ENCODE measurements at places on chromosomes 1 and 21.

DNA sequence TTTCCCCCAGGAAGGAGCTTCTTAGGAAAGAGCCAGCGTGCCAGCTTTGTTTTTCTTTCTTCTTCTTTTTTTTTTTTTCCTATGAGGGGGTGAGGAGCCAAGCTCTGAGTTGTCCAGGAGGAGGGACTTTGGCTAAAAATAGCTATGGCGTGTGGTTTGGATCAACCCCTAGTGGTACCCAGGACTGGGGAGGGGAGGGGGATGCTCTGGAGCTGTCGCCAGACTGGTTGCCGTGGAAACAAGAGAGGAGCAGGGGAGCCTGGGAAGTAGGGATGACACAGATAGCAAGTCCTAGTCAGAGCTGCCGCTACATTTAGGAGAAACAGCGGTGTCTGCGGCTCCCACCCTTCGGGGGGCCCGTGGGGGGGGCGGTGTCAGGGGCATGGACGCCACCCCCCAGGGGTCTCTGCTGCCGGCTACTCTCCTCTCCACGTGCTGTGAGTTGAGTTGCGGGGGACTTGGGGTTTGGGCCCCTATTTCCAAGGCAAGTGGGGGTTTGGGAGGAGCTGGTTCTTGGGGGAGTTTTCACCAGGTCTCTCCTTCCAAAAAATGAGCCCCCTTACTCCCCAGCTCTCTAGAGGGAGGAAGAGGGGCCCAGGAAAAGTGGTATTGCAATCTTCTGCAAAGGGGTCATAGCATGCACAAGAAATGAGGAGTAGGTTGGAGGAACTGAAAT, at the start of gene KCNJ9:
Gene KCNJ9, plus strand, starts transcription at position 278 of the 676 bp plus-strand sequence. CDS start 2,493 bp downstream, outside the sequence.
- no peak for DNase-seq

DNA sequence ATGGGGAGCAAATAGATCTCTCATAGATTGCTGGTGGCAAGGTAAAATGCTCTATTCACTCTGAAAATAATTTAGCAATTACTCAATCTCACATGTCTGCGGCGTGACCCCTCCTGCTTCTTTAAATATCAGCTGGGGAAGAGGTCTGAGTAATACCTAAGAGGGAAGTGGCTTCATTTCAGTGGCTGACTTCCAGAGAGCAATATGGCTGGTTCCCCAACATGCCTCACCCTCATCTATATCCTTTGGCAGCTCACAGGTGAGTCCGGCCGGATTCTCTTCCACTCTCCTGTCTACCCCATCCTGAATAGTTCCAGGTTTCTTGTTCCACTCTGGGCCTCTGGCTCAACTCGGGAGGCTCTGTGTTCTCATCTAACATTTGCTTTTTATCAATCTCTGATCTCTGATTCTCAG, at the start of gene SLAMF7:
Gene SLAMF7, plus strand, starts transcription at position 150 of the 414 bp plus-strand sequence. Its CDS starts 55 bp downstream, at position 205.
- no peak for DNase-seq

DNA sequence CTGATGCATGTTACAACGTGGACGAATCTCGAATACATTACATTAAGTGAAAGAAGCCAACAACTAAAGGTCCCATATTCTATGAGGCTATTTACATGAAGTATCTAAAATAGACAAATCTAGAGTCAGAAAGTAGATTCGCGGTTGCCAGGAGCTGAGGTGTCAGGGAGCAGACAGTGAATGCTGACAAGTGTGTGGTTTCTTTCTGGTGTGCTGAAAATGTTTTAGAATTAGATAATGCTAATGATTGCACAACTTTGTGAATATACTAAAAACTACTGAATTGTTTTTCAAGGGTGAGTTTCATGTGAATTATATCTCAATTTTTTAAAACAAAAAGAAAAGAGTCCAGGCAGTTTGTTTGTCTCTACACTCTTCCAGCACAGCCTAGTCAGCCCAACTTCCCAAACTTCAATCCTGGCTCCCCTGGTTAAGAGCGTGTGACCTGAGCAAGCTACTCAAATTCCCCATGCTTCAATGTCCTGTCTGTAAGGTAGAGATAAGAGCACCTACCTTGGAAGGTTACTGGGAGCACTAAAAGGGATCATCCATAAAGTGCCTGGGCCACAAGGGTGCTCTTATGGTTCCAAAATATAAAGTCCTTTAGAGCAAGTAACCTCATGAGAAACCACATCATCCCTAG, 20.9 kb downstream of the HLCS start:
- no peak for DNase-seq

GRCh38 chr1:2215329-2215728, 12.8 kb upstream of the SKI start:
- DNase-seq: no peak

DNA sequence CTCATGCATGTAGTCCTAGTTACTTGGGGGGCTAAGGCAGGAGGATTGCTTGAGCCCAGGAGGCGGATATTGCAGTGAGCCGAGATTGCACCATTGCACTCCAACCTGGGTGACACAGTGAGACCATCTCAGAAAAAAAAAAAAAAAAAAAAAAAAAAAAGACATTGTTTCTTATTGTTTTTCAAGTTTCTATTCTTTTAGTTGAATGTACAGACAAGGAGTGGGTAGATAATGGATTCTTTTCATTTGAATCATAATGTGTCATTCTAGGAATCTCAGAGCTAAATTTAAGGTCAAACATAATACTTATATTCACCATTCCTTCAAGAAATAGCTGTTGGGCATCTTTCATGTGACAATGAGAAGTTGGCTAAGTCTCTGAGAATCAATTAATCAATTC, 157.0 kb upstream of the C21orf91 start:
- DNase-seq: no peak

GRCh38 chr1:30809514-30810263, 52.1 kb upstream of the LAPTM5 start:
- DNase-seq: no peak

DNA sequence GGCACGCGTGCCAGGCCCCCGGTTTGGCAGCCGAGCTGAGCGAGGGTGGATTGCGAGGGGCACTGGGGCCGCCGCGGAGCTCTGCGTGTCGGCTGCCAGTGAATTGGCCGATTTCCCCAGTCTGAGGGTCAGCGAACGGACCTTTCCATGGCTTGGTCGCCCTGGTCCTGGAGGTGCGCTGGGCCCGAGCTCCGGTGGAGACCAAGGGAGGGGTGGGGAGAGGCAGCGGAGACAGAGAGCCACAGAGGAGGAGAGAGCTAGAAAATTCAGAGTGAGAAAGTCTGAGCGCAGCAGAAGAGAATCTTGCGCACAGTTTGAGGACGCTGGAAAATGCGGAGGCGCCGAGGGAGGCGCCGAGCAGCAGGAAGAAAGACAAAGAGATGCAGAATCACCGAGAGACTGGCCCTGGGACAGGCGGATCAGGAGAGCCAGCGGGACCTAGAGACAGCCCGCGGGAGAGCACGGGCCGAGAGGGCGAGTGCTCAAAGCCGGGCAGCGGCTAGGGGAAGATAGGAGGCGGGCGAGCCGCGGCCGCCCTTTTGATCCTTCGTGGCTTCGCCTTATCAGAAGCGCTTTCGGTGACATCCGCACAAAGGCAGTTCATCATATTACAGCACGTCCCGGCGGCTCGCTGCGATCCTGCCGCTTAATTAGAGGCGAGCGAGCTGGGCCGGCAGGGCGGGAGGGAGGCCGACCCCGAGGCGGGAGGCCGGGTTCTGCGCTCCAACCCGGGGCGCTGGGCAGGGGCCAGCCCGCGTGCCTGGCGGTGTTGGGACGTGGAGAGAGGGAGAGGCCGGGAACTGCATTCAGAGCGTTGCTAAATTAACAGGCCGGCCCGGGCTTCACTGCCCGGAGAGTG, 12.7 kb downstream of the PAX7 start:
- no peak for DNase-seq

GRCh38 chr1:114177282-114177681, 23.6 kb upstream of the SYT6 start:
- no peak for DNase-seq

DNA sequence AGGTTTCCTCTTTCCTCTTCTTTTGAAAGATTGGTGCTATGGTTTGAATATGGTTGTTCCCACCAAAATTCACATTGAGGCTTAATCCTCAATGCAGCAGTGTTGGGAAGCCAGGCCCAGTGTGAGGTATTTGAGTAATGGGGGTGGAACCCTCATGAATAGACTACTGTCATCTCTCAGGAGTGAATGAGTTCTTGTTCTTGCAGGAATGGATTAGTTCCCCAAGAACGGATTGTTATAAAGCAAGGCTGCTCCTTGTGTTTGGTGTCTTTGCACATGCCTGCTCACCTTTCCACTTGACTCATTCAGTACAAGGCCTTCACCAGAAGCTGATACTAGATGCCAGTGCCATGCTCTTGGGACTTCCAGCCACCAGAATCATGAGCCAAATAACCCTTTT, 223.2 kb downstream of the BACH1 start:
- DNase-seq: no peak

DNA sequence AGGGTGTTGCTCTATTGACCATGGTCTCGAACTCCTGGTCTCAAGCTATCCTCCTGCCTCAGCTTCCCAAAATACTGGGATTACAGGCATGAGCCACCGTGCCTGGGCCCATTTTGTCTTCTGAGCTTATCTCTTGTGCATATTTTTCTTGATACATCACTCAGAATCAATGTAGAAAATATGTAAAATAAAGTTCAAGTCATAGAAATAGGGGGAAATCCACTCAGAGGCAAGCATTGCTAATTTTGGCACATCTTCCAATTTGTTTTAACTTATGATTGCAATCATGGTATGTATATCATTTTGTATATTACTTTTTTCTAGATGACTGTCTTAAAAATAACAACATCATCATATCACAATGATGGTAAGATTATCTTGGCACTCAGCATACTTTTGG, 21.6 kb downstream of the RIT1 start:
- DNase-seq: no peak

DNA sequence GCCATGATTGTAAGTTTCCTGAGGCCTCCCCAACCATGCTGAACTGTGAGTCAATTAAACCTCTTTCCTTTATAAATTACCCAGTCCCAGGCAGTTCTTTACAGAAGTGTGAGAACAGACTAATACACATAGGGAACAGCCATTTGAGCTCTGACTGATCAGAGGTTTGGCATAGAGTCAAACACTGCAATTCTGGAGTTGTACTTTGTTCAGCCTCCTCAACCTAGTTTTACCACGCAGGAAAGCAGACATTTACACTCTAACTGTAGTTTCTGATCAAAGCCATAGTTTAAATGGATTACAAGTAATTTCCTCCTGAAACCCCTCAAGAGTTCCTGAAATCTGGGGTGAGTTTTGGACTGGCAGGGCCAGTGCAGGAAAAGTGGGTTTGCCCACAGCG, 218.2 kb downstream of the TNR start:
- DNase-seq: no peak

DNA sequence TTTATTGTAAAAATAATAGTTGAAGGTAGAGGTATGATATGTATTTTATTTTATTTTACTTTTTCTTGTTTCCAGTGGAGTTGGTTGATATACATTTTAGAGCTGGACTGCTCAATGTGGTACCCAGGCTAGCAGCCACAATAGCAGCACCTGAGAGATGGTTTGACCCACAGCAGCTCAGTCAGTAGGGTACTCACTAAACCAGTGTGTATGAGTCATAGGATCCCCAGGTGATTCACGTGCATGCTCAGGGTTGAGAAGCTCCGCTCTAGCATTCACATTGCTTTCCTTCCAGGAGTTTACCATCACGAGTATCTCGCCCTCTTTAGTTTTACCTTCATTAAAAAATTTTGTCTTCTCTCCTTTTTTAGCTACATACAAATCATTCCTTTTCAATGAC, 96.0 kb upstream of the PAXBP1 start:
- DNase-seq: no peak

- no peak for DNase-seq
Observed at GRCh38 chr1:219958875-219959417, 30.6 kb upstream of the SLC30A10 start.

DNA sequence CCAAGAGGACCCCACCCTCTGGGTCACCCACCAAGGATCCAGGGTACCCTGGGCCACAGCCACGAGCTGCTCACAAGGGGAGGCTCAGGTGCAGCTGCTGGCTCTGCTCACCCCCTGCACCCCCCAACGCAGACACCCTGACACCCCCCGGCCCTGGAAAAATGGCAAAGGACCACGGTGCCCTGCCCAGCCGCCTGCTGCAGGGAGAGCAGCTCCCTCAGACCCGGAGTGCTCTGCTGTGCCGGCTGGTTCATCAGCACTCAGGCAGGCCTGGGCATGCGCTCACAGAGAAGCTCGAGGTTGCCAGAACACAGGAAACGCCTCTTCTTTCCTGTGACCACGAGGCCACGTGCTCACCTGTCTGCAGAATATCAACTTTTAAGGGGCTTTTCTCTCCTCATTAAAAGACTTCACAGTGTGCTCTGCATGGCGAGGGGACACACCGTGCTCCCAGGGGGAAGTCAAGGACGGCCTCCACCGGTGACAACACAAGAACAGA, 4.3 kb upstream of the C1QTNF12 start:
- DNase-seq: peak; percentile 55

DNA sequence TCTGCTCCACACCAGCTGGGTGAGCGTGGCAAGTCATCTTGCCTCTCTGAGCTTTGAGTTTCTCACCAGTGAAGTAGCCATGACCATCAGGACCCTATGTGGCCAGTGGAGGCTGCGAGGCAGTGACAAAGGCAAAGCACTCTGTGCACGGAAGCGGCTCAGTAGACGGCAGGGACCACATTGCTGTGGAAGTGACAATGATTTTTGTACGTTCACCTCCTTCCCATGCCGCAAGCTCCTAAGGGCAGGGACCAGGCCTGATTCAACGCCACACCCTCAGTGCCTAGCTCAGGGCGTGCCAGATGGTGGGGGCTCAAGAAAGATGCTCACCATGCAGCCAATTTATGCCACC, 210.5 kb downstream of the MATN1 start:
- DNase-seq: no peak

DNA sequence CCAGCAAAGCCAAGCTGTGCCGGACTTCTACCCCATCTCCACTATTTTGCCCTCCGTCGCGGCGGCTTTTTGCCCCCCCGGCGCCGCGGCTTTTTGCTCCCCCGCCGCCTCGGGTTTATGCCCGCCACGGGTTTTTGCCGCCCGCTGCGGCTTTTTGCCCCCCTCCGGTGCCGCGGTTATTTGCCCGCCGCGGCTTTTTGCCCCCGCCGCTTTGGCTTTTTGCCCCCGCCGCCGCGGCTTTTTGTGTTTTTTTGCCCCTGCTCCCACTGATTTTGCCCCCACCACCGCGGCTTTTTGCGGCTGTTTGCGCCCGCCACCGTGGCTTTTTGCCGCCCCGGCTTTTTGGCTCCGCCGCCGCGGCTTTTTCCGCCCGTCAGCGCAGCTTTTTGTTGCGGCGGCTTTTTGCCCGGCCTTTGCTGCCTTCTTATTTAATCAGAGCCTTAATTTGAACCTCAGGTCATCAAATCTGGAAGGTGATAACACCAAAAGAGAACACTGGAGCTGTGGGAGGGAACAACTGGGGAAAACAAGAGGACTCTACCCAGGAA, 106.0 kb downstream of the TPTE start:
- DNase-seq: no peak

DNA sequence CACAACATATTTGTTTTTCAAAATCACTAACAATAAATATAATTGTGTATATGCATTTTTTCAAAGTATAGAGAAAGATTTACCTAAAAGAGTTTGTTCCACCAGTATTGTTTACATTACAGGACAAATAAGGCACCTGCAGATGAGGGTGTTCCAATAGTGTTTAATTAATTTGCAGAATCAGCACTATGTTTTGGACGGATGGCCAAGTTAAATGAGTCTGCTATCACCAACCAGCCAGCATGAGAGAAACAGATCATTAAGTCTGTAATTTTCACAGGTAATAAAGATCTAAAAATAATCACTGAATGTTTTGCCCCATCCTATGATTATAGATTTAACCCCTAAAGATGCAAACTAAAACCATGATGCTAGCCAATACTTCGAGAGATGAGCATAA, 2247.0 kb downstream of the NCAM2 start:
- no peak for DNase-seq

- DNase-seq: no peak
Observed at GRCh38 chr1:118049981-118050380, 120.4 kb downstream of the WDR3 start.

- DNase-seq: no peak
Observed at GRCh38 chr21:33069994-33070743, at the start of gene OLIG1. TSS of gene OLIG1 (plus strand) at chr21:33070141. CDS start at chr21:33070247, 106 bp downstream.

All from OCI-LY7 (cell line).